ENCODE measurements at places on chromosomes 16 and 17.

- no peak for DNase-seq
These were observed 37.6 kb downstream of the USP10 start for GRCh38 chr16:84737192-84738011.

DNA sequence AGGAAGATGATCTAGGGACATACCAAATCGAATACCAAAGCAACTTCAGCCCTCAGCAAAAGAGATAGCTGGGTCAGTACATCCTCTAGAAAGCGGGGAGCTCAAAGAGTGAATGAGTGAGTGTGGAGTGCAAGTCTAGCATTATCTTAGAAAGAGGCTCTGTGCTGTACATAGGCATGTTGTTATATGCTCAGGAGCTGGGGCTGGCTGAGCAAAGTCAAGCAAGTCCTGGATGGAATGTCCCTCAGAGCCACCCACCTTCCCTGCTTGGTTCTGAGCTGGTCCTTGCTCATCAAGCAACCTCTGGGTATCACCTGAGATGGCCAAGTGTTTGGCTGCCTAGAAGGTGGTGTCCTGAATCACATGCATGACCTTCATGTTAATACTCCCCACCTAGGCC, 4.9 kb upstream of the KLHL11 start:
- DNase-seq = no peak

GRCh38 chr17:83054518-83055125, 24.8 kb upstream of the METRNL start:
- no peak for DNase-seq

GRCh38 chr17:64386412-64387144, 4.1 kb downstream of the PECAM1 start:
- no peak for DNase-seq

- DNase-seq = peak; percentile 94
These were observed 8.8 kb upstream of the MAP2K3 start for GRCh38 chr17:21275579-21276263.

GRCh38 chr17:32161029-32161428, 18.7 kb downstream of the RHOT1 start:
- no peak for DNase-seq
